ENCODE measurements at places on chromosomes 7 and 10.

GRCh38 chr7:47361746-47362215, 220.1 kb downstream of the TNS3 start:
- no peak for DNase-seq

DNA sequence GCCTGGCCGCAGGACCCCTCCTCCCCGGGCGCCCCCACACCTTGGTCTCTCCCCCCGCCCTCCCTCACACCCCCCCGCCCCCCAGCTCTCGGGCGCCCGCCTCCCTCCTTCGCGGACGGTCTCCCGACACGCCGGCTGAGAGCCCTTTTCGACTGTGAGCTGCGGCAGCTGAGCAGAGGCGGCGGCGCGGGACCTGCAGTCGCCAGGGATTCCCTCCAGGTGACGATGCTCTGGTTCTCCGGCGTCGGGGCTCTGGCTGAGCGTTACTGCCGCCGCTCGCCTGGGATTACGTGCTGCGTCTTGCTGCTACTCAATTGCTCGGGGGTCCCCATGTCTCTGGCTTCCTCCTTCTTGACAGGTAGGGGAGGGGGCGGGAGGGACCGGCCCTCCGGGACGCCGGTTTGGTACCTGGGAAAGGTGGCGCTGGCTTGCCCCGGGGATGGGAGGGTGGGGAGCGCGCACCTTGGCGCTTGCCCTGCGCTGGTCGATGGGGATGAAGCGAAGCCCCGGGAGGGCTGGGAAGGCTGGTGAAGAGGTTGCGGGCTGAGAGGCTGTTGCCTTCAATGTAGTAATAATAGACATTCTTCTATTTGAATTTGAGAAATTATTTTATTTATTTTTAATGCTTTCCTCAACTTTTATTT, at the start of gene BMPER:
BMPER (plus strand) TSS at position 151 of the 644 bp plus-strand sequence; CDS start at position 226, 75 bp downstream.
- no peak for DNase-seq

DNA sequence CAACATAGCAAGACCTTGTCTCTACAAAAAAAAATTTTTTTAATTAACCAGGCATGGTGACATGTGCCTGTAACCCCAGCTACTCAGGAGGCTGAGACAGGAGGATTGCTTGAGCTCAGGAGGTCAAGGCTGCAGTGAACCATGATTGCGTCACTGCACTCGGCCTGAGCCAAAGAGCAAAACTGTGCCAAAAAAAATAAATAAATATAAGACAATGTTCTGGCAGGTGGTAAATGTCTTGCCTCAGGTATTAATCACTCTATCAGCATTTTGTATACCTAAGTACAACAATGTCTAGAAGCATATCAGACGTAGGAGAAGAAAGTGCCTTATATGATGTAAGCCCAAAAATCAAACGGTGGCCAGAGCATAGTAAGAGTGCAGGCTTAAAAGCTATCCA, 427.8 kb upstream of the C7orf33 start:
- DNase-seq = no peak

DNA sequence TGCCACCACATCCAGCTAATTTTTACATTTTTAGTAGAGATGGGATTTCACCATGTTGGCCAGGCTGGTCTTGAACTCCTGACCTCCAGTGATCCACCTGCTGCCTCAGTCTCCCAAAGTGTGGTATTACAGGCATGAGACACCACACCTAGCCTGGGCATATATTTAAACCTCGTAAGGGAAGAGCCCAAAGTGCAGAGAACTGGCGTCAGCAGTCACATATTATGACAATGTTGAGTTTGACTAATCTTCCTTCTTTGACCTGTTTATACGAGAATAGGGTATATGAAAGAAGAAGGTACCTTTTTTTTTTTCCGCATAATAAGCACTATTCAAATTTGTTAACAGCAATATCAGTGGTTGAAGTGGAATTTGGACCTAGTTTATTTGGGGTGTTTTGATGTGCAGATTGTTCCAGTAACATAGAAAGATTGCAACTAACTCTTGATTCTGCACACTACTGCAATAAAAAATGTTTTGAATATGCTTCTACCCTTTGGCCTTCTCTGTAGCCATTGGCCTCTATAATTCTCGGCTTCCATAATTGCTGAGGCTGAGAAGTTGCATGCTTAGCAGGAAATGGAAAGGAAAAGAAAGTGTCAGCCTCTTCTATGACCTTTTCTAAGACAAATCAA, 55.9 kb downstream of the MINPP1 start:
- no peak for DNase-seq

GRCh38 chr7:29793507-29793906, 12.8 kb upstream of the WIPF3 start:
- no peak for DNase-seq

DNA sequence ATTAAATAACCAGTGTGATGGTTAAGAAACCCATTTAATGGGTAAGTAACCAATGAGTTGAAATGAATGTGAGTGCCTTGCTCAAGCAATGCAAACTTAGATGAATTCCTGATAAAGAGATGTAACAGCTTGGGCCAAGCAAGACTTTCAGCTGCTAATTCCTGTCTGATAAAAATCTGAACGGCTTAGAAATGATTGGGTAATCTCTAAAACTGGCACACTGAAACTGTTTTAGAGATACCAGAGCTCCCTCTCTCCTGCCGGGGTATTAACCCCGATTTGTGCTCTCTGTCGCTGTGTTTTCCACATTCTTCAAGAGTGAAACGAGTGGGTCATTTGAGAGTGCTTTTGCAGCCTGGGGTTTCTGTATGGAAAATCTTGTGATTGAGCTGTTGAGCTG, 534.9 kb upstream of the GALNT17 start:
- no peak for DNase-seq

DNA sequence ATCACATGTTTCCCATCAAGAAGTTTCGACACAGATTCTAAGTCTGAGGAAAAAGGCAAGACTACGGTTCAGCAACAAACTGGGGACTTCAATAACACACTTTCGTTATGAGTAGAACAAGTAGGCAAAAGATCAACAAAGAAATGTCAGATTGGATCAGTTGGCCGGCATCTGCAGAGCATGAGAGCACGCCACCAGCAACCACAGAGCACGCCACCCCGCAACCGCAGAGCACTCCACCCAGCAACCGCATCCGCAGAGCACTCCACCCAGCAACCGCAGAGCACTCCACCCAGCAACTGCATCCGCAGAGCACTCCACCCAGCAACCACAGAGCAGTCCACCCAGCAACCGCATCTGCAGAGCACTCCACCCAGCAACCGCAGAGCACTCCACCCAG, 89.7 kb upstream of the FAM20C start:
- no peak for DNase-seq

DNA sequence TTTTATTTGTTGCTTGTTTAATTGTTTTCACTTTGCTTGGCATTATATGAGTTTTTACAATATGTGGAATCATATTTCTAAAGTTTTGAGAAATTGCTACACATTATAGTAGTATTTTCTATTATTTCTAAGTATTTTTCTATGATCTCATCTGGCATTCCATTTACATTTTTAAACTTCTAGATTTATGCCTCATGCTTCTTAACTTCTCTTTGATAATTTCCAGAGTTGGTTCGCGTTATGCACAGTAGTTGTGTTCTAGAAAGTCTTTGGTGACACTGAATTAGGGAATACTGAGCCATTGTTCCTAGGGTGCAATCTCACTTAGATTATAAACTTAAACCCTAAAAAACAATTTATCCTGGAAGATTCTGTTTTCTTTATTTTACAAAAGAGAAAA, 129.2 kb downstream of the GNAI1 start:
- no peak for DNase-seq

DNA sequence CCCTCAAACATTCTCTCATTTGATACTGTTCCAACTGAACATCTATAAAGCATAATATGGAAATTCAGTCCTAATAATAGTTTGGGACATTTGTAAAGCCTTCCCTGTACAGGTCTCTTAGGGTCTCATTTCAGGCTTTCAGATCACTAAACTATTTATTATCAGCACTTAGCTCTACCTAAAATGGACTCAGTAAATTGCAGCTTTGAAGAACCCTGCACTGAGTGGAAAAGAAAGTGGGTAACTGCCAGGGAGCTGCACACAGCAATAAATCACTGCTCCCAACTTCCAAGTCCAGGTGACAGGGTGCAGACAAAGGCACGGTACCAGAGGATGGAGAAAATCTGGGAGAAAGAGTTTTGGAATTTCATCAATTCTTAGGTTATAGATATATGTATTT, 164.9 kb upstream of the AOAH start:
- DNase-seq = no peak

GRCh38 chr7:4561795-4562194, 120.3 kb upstream of the FOXK1 start:
- no peak for DNase-seq
